A549 (cell line): ENCODE measurements at places on chromosomes 11 and 22. TPM values are rescaled to one million over a fixed set of nuclear protein-coding genes. Genes with fewer than 3 reads are reported as not detected.

GRCh38 chr11:120109531-120109930 is 28.4 kb downstream of the TRIM29 start:
- no peak for DNase-seq

DNA sequence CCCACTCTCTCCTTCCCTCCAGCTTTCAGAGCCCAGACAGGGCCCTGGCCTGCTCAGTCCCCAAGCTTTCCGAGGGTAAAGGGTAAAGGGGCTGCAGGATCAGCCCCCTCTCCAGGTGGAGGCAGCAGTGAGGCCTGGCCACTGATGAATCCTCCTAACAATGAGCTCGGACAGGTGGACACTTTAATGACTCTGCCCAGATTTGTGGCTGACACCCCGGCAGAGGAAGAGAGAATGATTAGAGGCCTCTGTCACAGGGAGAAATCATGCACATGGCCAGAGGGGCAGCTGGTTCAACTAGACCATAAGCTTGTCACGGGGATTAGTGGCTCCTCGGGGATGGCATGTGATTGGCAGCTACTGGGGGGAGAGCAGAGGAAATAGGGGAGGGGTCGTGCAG is 587.5 kb upstream of the B3GAT1 start:
- DNase-seq: no peak

- DNase-seq: no peak
These were observed 67.7 kb downstream of the THAP12 start for GRCh38 chr11:76313271-76313670.

DNA sequence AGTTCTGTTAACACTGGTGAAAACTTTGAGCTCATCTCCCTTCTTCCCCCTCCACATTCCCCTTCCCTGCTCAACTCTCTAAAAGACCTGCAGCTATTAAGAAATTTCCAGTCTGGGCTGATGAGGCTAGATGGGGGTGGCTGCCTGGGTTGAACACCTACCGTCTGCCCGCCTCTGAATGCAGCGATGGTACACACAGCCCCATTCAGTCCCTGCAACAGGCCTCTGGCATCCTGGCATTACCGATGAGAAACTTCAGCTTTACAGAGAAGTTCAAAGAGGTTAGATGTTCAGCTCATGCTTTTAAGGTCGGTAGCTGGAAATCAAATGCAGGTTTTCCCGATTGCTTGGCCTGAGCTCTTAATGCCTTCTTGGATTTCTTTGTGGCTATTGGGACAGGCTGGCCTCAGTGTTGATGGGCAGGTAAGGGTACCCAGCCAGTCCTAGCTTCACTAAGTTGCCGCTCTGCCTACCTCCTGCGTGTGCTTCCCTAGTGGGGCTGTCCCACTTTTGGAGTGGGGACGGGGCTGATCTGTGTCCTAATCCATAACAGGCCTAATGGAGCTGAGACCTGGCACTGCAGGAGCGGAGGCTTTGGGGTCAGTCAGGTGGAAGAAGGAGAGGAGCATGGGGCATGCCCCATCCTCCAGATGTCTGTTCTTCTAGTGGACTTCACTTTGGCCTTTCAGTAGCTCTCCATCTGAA is 49.1 kb downstream of the ZBTB16 start:
- DNase-seq: no peak

DNA sequence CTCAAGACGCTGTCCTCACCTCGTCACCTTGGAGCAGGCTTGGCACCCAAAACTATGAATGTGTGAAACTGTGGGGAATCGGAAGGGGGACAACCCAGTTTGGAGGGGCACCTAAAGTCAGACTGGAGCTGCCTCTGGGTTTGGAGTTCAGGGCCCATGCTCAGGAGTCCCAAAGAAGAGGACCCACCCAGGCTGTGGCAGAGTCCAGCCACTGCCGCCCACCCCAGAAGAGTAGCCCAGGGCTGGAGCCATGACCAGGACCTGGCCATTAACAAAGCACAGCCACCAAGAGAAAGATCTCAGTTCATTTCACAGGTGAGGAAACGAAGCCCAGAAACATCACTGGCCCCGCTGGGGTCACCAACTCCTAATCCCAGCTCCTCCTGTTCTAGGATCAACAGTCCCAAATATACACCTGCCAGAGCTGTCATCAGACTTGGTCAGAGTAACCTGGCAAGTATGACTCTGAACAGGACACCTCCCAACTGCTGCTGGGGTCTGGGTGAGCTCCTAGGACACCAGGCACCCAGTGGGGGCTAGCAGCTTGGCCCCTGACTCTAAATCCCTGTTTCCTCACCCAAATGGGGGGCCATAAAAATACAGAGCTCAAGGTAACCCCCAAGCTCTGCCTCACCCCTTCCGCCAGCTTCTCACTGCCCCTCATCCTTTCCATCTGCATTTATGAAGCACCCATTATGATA is 2.7 kb downstream of the RAB3IL1 start:
- DNase-seq: no peak

DNA sequence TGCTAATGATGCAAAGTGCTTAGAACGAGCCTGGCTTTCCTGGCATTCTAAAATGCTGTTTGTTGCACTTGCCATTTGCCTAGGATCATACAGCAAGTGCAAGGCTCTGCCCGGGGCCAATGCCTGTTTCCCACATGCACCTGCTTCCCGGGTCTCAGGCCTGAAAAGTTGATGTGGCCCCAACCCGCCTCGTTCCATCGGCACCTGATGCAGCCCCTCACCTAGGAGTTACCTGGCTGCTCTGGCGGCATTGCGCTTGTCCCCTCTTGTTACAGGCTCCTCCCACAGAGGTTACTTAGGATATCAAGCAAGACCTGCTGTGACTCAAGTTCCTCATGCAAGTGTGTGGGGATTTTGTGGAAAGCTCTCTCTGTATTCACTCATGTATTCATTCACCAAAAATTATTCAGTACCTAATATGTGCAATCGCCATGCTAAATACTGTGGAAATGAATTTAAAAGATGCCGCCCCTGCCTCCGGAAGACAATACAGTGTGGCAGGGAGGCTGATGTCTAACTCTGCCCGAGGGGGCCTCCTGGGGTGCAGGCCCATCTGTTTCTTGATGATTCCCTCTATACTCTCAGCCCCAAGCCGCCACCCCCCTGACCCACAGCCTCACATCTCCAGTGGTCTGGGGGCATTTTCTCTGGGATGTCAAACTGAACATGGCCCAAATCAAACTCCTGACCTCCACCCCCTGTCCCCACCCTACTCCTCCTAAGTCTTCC is 184.5 kb downstream of the EFCAB6 start:
- no peak for DNase-seq

DNA sequence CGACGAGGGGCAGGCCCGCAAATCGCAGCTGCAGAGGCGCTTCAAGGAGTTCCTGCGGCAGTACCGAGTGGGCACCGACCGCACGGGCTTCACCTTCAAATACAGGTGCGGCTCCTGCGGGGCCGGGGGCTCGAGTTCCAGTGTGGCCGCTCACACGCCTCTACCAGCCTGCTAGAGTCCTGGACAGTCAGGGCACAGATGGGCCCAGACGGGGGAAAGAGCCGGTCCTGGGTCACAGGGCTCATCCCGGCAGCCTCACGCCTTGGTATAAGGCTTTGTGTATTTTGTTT is 506 bp downstream of the MCM5 start:
- DNase-seq: no peak

DNA sequence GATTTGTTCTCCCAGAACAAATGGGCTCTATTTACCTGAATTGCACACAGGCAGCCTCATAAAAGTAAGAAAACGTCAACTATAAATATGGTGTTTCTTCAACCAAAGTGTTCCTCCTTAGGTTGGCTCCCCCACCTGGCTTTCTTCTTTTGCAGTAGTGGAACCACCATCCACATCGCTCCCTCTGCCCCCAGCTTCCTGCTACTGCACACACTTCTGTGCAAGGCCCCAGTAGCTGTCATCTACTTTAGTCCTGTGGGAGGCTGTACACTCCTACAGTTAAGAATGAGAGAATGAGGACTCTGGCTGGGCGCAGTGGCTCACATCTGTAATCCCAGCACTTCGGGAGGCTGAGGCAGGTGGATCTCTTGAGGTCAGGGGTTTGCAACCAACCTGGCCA is 89.5 kb downstream of the BMAL1 start:
- no peak for DNase-seq

GRCh38 chr11:47377571-47378009 is 757 bp downstream of the SPI1 start:
- DNase-seq: no peak

- DNase-seq: no peak
These were observed 4.1 kb downstream of the TSPAN32 start for GRCh38 chr11:2305788-2306451.

- no peak for DNase-seq
These were observed 1.4 kb upstream of the OR8B8 start for GRCh38 chr11:124446916-124447315.

- no peak for DNase-seq
These were observed 45.3 kb upstream of the CD82 start for GRCh38 chr11:44519989-44520737.

DNA sequence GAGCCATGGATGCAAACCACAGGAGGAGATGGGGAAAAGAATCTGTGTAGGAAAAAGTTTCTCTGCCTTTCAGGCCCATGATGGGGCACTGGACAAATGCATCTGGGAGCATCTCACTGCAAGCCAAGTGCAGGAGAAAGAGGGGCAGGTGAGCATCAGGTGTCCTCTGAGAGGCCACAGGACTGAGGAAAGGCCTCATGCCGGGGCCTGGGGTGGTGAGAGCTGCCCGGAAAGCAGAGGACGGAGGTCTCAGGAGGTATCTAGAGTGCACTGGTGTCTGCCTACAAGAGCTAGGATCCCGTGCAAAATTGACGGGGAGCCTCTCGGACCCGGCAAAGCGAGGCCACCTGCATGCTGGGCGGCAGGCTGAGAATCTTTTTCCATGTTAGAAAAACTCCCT is 73.9 kb downstream of the CTTN start:
- no peak for DNase-seq

DNA sequence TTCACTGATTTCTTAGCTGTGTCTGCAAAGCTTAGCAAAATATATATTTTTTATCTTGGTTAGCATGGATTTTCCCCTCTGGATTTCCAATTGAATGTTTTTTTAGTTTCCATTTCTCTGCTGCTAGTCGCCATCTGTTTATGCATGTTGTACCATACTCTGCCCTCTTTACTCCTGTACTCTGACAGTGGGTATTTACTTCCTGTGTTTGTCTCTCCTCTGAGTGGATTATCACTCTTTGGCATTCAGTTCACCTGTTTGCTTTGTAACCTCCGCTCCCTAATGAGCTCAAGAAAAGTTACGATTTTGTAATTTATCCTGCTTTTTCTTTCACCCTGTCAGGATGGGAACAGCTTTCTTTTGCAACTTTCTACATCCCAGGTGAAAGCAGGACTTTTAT is 59.1 kb downstream of the PDHX start:
- peak; percentile 14 for DNase-seq

DNA sequence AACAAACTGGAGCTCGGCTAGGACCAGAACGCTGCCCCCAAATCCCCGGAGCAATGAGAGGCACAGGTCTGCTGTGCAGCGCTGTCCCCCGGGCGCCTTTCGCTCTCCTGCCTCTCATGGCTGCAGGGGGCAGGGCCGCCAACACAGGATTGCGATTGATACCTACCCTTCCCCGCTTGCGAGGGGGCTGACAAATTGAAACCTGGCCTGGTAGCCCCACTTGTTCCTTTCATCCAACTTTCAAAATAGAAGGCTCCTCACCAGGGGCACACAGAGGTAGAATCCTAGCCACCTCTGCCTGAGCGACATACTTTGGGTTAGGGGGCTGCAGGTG is 642 bp upstream of the CASTOR1 start:
- no peak for DNase-seq

DNA sequence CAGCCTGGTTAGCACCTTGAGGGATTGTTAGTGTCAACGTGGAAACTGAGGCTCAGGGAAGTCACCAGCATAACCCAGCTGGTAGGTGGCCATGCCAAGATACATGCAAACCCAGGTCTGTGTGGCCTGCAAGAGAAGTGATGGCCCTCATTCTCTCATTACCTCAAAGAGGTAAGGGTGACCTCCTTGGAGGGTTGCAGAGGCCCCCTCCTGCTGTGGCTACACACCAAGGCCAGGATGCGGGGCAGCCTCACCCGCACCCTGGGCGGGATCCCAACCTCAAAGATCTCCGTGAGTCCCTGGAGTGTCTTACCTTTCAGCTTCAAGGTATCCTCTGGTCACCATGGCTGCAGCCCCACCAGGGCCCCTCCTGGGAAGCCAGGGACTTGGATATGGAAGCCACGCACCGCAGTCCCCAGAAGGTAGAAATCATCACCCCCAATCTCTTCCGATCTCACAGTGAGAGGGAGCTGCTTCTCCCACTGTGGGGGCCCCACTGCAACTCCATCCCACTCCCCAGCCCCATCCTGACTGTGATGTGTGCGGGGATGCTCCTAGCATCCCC is 95.4 kb downstream of the MORC2 start:
- no peak for DNase-seq

DNA sequence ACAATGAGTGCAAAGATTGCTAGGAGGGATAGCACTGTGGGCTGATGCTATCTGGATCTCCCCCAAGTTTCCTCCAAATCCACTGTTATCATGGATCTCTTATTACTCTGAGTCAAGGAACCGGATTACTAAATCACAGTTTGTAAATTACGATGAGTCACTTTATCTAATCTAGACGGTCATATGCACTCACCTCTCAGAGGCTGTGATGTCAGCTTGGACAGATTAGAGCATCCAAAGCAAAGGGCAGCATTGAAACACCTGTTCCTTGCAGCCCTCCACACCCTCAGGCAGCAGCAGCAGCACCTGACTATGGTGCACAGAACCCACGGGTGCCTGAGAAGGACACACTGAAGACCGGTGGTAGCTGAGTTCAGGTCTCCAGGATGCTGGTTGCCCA is 14.0 kb upstream of the POU2AF1 start:
- DNase-seq: no peak

DNA sequence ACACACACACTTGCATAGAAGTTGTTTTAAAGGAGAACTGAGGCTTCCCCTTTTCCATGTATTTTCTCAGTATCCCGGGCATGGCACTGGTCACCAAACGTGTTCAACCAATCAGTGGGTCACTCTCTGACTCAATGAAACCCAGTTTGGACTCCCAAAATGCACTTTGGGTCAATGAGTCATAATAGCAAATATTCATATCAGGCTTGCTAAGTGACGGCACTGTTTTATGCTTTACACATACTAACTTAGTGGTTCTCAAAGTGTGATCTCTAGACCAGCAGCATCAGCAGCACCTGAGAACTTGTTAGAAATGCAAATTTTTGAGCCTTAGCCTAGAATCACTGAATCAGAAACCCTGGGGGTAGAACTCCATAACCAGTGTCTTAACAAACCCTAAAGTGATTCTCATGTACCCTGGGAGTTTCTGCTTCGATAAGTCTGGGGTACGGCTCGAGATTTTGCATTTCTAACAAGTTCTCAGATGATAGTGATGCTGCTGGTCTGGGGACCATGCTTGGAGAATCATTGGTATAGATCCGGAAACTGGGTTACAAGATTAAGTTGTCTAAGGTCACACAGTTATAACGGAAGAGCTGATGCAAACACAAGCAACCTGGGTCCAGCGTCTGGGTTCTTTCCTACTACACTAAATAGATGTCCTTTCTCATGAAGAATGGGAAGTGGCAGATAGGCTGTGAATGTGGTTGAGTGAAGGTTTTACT is 35.6 kb downstream of the ETS1 start:
- no peak for DNase-seq

- DNase-seq: peak; percentile 92
These were observed at the start of gene EFCAB6 for GRCh38 chr22:43812149-43812842. Gene EFCAB6, minus strand, starts transcription at chr22:43812305. Its CDS starts 29,987 bp downstream, at chr22:43782318.

C22orf31 gene
- not detected in 3 replicates for polyA plus RNA-seq

MS4A12 gene
- not detected in 3 replicates for polyA plus RNA-seq

APOL1 gene
- polyA plus RNA-seq: 5.2 to 7.6 TPM (median 6.5 TPM) in 3 replicates

CHRM1 gene
- polyA plus RNA-seq: not detected in 3 replicates

DUSP8 gene
- 0.59 to 1.2 TPM (median 0.72 TPM) in 3 replicates for polyA plus RNA-seq

CTSC gene
- 50.0 to 50.9 TPM (median 50.3 TPM) in 3 replicates for polyA plus RNA-seq

CRYAB gene
- 4.1 to 25.3 TPM (median 4.8 TPM) in 3 replicates for polyA plus RNA-seq

RAB3IL1 gene
- 5.0 to 6.6 TPM (median 6.2 TPM) in 3 replicates for polyA plus RNA-seq

DAGLA gene
- 2.2 to 2.5 TPM (median 2.5 TPM) in 3 replicates for polyA plus RNA-seq
